ENCODE measurements at places on chromosomes 13 and 19.
A peak's percentile ranks its signal among the peaks of the same experiment; 100 is the strongest.

DNA sequence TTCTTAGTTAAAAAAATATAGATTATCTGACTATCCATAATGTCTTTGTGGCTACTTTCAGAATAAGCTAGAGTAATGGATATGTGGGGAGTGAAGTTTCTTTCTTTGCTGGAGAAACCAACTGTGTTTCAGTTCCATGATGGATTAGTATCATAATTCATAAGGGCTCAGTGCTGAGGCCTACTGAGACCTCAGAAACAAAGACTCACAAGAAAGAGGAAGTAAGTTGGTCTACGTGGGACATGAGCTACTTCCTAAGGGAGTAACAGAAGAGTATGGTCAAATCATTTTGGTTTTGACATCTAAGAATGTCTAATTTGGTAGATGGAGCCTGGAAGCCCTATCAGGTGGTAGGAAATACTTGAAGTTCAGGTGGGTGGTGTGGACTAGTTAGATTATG, 99.0 kb upstream of the HTR2A start:
- no peak for DNase-seq

GRCh38 chr19:1067341-1067957, 482 bp downstream of the ARHGAP45 start:
- no peak for DNase-seq

- DNase-seq = no peak
Observed at GRCh38 chr19:5394551-5395505, 54.2 kb upstream of the PTPRS start.

DNA sequence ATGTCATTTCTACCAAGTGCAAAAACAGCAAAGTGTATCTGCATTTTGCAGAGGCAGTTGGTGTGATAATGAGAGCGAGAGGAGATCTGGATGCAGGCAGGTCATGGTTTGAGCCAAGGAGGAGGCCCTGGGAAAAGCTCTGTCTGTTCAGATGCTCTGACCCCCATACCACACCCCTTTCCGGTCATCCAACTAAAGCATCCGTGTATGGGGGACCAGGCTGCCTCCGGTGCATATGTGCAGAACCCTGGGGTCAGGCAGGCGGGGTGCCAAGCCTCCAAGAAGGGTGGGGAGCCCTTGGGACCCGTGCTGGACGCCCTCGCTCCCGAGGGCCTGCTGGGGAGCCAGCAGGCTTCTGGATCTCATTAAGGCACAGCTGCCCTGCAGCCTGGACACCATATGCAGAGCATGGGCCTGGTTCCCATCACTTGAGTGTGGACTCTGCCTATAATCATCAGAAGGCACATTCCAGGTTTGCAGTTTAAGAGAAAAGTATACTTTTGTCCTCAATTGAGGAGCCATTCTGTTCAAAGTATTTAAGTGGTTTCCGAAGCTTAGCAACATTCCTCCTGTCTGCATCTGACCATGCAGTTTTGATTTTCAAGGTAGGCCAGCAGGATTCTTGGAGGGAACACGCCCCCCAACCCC, 56.1 kb downstream of the ALOX5AP start:
- DNase-seq = no peak

GRCh38 chr19:51070334-51071094, 5.6 kb upstream of the KLK13 start:
- no peak for DNase-seq

GRCh38 chr13:89458456-89458855, 1787.3 kb downstream of the SLITRK5 start:
- no peak for DNase-seq

GRCh38 chr19:3893509-3894179, 13.2 kb downstream of the ATCAY start:
- DNase-seq = no peak

- no peak for DNase-seq
Observed at GRCh38 chr13:48819899-48820298, 155.8 kb upstream of the FNDC3A start.

DNA sequence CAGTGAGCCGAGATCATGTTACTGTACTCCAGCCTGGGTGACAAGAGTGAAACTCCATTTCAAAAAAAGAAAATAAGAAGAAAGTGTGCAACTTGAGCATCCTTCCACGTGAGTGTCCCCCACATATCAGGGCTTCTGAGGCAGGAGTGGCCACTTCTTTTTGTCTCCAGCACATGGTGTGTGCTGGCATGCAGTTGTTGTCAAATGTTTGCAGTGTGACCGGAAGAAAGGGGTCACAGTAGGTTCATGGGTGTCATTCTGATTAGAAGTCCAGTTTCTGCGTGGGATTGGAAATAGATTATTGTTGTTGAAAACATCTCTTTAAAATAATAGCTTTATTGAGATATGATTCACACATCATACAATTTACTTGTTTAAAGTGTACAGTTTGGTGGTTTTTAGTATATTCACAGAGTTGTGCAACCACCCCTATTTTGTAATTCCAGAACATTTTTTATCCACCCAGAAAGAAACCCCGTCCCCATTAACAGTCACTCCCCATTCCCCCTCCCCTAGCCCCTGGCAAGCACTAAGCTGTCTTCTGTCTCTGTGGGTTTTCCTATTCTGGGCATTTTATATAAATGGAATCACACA, 2.2 kb downstream of the CRTC1 start:
- no peak for DNase-seq

GRCh38 chr19:9645472-9645871, 24.4 kb upstream of the ZNF561 start:
- no peak for DNase-seq

GRCh38 chr13:51665456-51665855, 81.2 kb downstream of the WDFY2 start:
- DNase-seq = no peak

- no peak for DNase-seq
Observed at GRCh38 chr13:97569841-97570240, 135.9 kb downstream of the RAP2A start.

DNA sequence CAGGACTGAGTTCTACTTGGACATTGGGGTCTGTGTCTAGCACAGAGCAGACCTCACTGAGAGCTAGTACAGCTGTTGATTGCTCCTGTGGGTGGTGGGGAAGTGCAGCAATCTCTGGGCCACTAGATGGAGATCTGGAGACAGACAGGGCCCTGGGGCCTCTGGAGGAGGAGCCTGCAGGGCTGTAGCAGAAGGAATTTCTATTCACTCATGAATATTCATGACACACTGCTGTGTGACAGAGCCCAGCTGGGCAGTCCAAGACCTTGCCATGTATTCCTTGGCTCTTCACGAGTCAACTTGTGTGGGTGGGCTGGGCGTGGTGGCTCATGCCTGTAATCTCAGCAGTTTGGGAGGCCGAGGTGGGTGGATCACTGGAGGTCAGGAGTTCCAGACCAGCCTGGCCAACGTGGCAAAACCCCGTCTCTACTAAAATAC, 37.5 kb downstream of the SUGP2 start:
- DNase-seq = peak; percentile 80

GRCh38 chr13:30319130-30319529, 11.8 kb upstream of the KATNAL1 start:
- DNase-seq = no peak

GRCh38 chr19:5153601-5154128, 184.8 kb downstream of the KDM4B start:
- no peak for DNase-seq

GRCh38 chr19:29596080-29596727, 9.9 kb upstream of the POP4 start:
- no peak for DNase-seq

- no peak for DNase-seq
Observed at GRCh38 chr13:80408270-80408669, 67.3 kb upstream of the SPRY2 start.

DNA sequence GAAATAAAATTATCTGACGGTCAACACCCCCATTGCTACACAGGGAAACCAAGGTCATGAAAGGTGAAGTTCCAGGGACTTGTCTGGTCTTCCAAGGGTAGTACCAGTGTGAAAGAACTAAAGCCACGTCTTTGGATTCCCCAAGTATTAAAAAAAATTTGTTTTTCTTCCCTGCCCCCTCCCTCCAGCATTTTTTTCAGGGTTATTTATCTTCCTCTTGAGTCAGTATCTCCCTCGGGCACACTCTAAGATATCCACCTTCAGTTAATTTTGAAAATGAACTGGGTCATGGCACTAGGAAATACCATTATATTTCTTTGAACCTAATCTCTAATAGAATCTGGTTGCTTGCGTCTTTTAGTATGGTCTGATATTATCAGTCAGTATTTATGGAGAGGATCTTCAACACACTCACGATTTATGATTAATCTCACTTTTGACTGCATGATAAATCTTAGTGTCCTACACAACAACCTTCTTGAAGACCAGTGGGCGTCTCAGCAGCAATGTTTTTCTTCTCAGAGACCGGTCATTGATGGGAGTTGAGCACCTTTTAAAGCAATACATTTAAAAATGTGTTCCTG, 9.1 kb downstream of the ATP8A2 start:
- no peak for DNase-seq

Data from NT2/D1 (cell line).